ENCODE measurements at places on chromosomes 1 and 21.

DNA sequence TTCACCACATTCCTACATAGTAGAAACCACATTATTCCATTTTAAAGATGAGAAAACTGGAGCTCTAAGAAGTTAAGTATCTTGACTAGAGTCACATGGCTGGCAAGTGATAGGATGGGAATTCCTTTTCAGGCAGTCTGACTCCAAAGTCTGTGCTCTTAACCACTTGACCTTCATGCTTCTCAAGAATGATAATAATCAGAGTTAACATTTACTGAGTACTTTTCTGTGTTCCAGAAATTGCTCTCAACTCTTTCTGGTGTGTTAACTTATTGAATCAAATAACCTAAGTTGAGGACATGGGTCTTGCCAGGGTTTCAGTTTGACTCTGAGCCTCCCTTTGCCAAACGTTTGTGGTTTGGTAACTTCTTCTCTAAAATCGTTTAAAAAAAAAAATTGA lies 169.4 kb downstream of the RASAL2 start:
- no peak for DNase-seq

DNA sequence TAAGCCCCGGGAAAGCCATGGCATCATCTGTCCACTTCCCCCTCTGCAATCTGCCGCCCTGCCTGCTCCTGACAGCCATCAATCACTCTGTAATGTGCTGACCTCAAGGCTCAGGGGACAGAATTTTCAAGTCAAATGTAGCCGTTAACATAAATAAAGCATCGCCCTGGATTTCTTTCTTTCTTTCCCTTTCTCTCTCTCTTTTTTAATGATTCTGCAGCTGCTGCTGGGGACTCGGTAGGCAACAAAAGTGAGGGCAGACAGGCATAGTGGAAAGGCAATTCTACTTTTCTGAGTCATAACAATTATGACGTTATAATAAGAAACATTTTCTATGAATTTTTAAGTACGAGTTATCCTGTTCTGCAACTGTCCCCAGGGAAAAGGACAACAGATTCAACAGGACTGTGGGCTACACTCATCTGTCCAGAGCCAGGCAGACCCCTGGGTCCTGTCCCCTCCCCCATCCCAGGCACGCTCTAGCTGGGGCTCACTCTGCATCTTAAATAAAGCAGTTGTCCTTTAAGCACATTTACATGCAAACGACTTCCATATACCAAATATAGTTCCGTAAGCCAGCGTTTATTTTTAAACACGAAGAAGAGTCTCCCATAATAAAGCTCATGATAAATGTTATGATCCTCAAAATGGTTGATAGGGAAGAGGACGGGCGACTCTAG lies 78.7 kb downstream of the SSBP3 start:
- DNase-seq = no peak

GRCh38 chr1:222373216-222373615 lies 174.7 kb downstream of the HHIPL2 start:
- DNase-seq = no peak

DNA sequence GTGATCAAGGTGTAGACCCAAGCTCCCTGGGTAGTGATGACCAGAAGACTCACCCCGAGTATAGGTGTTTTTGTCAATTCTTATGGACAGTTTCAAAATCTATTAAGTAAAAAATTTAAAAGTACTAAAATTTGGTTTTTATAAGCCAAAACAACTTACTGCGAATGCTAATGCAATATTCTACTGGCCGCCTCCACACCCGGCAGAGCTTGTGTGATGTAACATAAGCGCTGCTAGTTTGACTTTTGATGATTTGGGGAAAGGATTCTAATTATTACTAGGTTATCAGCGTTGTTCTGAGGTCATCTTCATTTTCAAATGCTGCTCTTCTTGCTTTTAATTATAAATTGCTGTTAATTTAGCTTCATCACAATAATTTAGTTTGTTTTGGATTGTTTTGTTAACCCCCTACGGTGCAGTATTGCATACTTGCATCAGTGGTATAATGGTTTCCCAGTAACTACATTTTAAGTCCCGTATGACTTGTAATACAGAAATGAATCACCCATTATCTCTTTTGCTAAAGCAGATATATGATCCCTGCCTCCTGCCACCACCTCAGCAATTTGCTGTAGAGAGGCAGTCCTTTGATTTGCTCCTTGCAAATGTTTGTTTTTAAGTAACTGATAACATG lies 178.0 kb downstream of the SDCCAG8 start:
- no peak for DNase-seq

GRCh38 chr1:180042988-180043622 lies 88.5 kb downstream of the CEP350 start:
- DNase-seq = no peak

DNA sequence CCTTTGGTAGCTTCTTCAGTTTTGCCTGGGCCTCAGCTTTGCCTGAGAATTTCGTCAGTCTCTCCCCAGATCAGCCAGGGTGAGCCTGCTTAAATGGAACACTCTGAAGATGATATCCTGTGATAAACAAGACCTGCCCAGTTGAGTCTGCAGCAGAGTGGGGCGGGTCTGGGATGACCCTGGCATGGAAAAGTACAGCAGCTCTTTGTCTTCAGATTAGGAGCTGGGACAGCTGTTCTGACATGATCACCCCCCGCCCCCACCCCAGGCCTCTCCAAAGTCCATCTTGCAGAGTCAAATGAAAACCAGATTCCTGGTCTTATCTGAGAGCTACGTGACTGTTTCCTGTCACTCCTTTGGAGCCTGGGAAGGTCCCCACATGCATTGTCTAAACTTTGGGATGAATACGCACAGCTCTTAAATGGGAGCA lies 2.2 kb upstream of the TMEM51 start:
- DNase-seq = no peak

- DNase-seq = no peak
These were observed 14.7 kb downstream of the CD46 start for GRCh38 chr1:207766569-207766968.

DNA sequence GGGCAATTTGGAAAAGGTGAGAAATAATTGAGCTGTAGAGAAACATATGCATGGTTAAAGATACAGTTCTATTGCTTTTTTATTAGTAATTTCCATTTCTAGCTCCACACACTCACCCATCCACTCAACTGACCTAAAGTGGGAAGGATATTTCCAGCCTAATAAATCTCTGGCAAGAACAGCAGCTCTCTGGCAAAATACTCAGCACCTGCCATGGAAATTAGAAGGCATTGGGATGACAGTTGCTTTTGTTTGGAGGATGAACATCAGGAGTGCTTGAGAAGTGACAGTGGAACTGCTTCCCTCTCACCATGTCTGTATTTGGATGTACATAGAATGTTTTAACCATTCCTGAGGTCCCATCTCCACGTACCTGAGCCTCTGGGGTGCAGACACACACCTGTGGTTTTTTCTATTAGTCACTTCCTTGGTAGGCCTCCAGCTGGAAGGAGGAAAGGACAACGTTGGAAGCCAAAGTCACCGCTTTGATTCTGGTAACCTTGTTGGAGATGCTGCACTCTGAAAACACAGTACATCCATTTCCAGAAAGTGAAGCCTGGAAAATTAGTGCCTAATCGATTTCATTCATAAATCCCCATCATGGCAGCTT lies 62.3 kb upstream of the RUNX1 start:
- no peak for DNase-seq
